ENCODE measurements at places on chromosomes 13 and 19.

DNA sequence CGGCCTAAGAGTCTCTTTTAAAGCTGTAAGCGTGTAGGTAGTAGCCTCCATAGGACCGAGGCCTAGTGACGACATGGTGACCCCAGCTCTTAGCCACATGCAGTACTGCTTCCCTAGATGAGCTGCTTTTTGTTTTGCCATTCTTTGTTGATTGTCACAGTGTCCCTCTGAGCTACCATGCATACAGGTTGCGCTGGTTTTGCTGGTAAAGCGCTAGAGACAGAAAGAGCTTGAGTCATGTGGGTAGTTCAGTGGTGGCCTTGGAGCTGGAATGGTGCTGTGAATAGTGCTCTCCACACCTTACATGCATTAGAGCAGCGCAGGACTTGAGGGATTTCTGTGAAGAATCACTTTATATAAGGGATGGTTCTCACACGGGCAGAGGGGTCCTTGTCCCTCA is 5.1 kb downstream of the HNRNPM start:
- no peak for DNase-seq

DNA sequence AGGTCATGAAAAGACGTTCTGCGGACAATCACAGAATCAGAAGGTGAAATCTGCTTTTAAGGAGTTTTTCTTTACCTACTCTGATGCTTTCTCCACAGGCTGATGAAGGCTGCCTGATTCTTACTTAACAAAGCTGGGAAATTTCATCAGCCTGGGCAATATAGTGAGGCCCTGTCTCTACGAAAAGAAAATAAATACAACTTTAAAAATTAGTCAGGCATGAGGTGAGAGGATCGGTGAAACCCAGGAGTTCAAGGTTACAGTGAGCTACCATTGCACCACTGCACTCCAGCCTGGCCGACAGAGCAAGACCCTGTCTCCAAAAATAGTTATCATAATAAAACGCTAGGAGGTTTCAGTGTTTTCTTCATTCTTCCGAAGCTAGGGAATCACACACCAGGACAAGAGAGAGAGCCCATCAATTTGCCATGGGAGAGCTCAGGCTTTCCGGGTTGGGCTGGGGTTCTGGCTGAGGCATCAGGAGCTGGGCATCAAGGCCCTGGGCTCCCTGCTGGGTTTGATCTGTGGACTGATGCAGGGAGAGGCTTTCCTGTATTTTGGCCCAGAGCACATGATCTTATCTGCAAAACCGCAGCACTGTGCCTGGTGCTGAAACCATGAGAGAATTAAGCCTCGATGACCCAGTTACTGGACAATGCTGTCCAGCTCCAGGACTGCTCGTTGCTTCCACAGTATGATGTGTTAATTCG is 25.1 kb upstream of the CEBPG start:
- no peak for DNase-seq

DNA sequence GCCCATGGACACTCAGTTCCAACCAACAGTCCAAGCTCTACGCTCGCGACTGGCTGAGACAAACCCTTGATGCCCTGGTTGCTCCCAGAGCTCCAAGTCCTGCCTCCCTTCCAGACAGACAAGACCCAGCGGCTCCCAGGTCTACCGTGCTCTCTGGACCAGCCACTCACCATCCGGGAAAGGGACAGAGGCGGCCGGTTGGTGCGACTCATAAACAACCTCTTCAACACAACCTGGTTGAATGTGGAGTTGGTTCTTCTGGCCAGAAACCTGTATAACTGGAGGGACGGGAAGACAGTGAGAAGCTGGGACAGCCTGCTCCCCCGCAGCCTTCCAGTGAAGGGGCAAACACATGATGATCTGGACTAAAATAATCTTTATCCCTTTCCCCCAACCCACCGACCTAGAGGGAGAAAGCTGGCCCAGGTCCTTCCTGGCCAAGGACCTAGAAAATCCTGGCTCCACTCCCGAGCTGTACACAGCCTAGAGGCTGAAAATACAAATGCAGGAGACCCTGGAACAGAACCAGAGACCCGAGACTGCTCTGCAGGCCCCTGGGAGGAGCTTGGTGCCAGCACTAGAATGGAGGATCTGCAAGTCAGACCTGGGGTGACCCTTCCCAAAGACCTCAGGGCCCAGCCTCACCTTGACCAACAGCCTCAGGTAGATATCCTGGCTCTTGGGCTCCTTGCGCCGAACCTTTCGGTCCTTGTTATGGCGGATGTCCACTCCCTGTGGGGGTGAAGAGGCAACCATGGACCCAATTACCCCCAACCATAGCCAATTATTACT is 1.6 kb downstream of the RPL18 start:
- no peak for DNase-seq

- no peak for DNase-seq
Measured at GRCh38 chr19:40685563-40685962, 4.9 kb downstream of the NUMBL start.

GRCh38 chr19:32450217-32450616 is 44.6 kb downstream of the DPY19L3 start:
- DNase-seq = no peak

DNA sequence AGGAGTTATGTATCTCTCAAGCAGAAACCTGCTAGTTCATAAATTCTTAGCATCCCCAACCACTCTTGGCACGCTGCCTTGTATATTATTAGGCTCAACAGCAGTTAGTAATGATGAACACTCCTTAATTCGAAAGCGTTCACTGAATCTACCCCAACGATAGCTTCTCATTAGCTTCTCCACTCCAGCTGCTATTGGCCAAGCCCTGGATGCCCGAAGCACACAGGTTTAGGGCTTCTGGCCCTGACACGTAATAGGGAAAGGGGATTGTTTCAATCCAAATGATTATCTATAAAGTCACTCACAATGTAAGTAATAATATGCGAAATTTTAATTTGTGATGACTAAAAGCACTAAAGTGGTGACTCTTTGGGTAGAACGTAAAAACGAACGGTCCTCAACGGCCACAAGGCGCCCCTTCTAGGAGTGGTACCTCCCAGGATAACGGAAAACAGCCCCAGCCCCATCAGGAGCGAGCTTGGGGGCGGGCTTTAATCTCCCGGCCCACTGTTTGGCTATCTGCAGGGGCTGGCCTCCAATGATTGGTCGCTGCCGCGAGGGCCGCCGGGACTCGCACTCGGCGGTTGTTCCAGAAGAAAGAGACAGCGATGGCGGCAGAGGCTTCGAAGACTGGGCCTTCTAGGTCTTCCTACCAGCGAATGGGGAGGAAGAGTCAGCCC is at the start of gene RNF17:
TSS of gene RNF17 (plus strand) at position 574 of the 680 bp plus-strand sequence. CDS start at position 609, 35 bp downstream.
- DNase-seq = no peak

All from D721Med (cell line).